ENCODE measurements at places on chromosomes 12 and 14.

DNA sequence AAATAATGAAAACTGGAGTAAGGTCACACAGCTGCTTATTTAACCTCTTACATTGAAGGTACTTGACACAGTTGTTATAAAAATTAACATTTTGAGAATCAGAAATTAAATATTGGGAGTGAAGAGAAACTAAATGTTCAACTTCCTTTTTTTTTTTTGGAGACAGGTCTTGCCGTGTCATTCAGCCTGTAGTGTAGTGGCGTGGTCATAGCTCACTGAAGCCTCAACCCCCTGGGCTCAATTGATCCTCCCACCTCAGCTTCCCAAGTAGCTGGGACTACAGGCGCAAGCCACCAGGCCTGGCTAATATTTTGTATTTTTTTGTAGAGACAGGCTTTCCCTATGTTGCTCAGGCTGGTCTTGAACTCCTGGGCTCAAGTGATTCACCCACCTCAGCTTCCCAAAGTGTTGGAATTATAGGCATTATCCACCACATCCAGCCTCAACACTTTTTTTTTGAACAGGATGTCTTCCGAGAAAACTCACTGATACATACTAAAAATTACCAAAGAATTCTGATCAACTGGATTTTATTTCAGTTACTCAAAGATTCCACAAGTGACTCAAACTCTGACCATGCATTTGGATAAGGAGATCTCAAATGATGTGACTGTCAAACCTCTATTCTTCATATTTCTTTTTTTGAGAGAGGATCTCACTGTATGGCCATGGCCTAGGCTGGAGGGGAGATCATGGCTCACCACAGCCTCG, 35.4 kb downstream of the SGPP1 start:
- ATAC-seq = no peak

GRCh38 chr12:103994235-103994634, 28.6 kb downstream of the TDG start:
- ATAC-seq = no peak

GRCh38 chr12:94593822-94594442, 56.4 kb downstream of the TMCC3 start:
- no peak for ATAC-seq

DNA sequence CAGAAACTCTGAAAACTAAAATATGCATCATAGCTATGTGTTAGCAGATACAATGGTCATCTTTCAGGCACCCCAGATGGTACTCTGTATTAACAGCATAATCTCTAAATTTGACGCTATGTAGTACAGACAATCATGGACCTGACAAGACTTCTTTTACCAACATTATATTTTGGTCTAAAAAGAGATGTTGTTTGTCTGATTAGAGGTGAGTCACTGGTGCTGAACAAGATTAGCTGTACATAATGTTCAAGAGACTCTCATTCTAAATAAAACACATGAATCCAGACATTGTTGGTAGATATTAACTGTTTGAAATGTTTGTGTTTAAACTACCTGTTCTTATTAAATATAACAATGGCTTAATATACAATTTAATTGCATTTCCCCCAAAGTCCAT, 146.4 kb upstream of the LMNTD1 start:
- ATAC-seq = no peak

GRCh38 chr12:42565633-42566032, 23.9 kb downstream of the PRICKLE1 start:
- no peak for ATAC-seq

DNA sequence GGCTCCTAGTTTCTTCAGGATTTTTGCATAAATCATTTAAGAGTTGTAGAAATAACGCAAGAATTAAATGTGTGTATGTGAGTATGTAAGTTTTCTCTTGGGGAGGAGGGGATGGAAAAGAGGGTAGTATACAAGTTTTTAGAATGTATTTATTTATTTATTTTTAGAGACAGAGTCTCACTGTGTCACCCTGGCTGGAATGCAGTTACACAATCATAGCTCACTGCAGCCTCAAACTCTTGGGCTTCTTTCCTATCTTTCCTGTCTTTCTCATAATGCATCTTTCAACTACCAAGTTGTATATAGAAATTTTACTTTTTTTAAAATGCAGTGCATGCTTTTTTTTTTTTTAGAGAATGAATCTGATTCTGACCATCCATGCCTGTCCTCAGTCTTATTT, 269.0 kb upstream of the GARIN2 start:
- ATAC-seq = no peak

- ATAC-seq = no peak
Observed at GRCh38 chr12:13104409-13104808, 942 bp upstream of the GSG1 start.

DNA sequence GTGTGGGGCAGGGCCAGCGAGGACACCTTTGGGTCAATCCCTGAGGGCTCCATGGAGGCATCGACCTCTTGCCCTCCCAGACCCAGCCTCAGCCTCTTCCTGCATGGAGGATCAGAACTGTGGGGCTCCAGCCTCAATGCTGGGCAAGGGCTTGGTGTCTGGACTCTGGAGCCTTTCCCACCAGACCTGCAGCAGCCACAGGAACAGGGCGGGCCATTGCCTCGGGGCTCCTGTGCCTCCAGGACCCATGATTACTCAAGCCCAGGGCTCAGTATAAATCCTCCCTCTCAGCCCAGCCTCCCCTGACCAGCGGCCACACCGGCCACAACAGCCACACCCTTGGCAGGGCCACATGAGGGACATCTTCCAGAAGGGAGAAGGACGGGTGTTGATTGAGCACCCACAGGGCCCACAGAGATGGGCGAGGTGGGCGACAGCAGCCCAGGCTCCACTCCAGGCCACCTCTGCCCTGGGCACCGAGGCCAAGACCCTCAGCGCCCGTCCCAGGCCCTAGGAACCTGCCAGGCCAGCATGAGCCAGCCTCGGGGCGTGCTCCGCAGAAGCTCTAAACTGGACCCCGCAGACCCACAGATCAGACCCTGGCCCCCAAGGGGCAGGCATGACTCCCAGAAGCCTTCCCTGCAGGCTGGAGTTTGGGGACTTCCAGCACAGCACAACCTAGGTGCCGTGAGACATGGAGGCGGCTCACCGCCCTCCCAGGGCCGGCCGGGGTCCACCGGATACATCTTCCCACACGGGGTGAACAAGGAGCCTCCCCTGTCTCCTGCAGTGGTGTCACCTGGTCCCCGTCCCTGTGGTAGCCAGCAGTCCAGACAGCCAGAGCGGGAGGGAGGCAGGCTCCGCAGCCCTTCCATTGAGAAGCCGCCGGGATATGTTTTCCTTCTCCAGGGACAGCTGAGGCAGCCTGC, 25.1 kb downstream of the NCOR2 start:
- ATAC-seq = no peak

GRCh38 chr12:89983622-89984021, 275.0 kb upstream of the ATP2B1 start:
- no peak for ATAC-seq

GRCh38 chr12:92049403-92049802, 96.2 kb downstream of the BTG1 start:
- ATAC-seq = no peak

- peak; percentile 42 for ATAC-seq
Observed at GRCh38 chr14:92770484-92770883, 22.1 kb upstream of the LGMN start.

DNA sequence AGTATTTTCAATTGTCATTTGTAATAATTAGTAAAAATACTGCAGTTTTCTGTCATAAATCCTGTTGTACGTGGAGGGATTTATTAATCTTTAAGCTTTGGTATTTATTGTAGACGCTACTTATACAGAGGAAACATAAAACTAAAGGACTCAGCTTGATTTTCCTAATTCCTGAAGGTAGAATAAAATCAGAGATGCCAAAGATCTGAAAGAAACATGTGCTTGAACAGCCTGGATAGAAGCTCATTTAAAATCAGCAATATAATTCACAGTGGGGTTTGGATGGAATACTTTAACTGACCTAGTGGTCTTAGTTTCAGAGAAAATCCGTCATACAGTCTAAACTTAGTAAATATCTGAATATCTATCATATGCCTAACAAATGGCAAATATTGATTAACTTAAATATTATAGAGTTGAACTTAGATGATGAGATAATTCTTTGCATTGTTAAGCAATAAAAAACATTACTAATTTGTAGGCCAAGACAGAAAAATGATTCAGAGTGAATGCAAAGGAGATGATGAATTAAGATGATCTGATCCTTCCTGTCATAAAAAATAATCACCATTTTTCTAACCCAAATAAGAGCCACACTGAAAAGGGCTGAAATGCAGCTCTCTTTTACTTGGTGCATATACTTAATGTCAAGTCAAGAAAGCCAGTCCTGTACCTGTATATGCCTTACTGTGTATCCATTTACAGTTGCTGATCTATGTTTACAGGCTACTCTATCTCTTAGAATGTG, 397.1 kb upstream of the DCN start:
- ATAC-seq = peak; percentile 25

DNA sequence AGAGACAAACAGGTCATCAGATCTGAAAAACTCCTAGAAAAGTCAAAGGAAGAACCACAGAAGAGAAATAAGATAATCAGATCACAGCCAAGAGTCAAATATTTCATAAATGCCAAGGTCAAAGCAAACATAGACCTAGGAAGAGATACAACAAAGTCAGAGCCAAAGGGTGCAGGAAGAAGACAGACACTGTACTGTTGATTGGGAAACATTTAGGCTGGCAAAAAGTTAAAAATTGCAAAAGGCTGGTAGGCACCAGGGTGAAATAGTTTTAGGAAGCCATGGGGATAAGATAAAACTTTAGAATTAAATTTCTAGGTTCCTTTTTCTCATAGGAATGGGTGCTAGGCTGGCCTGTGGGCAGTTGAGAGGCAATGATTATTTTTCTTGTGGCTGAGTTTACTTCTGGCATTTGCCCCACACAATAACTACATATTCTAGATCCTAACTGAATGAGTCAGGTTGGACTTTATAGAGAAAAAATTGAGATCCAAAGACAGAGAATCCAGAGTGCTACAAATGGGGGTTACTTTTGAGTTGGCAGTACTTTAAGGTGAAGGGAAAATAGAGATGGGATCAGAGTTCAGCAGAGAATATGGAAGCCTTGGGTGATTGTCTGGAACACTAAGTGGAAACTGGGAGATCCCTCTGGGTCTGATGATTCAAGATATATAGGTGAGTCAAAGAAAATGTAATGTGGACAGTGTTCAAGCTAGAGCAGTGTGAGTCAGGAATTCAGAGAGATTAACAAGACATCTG, 215.5 kb downstream of the C12orf50 start:
- no peak for ATAC-seq

GRCh38 chr14:105028251-105028927, 7.5 kb upstream of the CDCA4 start:
- no peak for ATAC-seq

GRCh38 chr14:98077176-98077575, 1194.8 kb downstream of the BCL11B start:
- no peak for ATAC-seq

GRCh38 chr14:90692061-90692460, 124.2 kb downstream of the TTC7B start:
- ATAC-seq = no peak

GRCh38 chr14:33946679-33947476, 4.0 kb downstream of the EGLN3 start:
- no peak for ATAC-seq

DNA sequence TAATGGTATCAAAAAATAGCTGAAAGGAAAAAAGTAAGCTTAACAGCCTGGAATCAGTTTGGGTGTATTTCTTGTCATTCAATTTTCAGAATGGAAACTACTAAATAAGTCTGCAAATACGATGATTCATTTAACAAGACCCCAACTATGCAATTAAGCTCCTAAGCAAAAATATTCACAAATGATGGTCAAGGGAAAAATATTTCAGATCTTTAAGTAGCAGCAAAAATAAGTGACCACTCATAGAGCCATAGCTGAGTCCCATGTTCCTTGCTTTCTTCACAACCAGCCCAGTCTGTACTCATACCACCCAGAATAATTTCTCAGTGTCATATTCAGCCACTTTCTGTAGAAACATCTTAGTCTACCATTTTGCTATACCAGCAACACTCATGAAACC, 185.4 kb downstream of the PPM1H start:
- ATAC-seq = no peak

DNA sequence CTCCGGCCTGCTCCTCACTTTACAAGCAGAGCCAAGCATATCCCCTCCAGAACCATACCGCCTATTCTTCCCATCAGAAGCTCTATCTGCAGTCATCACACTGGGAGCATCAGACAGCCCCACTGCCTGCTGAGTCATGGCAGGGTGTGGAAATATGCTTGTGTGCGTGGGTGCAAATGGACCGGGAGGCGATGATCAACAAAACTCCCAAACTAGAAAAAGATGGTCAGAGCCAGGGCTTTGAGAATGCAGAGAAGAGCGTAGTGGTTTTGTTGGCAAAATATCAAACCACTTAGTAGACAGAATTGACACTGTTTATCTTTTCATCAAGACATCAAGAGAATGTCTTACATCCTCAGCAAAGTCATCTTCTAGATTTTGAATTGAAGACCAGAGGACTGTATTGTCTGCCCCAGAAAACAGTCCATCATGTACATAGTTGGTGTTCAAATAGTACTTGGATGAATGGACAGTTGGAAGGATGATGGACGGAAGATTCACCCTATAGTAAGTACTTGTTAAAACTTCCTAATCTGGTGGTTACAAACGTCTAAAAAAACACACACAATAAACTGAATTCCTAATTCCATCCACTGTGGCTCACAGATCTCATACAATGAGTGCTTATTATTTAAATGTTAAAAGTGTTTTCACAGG, 54.9 kb downstream of the VWF start:
- ATAC-seq = peak; percentile 44

GRCh38 chr14:55867719-55868118, 250.5 kb upstream of the PELI2 start:
- ATAC-seq = no peak

- no peak for ATAC-seq
Observed at GRCh38 chr14:93619176-93619793, 169.0 kb downstream of the PRIMA1 start.

DNA sequence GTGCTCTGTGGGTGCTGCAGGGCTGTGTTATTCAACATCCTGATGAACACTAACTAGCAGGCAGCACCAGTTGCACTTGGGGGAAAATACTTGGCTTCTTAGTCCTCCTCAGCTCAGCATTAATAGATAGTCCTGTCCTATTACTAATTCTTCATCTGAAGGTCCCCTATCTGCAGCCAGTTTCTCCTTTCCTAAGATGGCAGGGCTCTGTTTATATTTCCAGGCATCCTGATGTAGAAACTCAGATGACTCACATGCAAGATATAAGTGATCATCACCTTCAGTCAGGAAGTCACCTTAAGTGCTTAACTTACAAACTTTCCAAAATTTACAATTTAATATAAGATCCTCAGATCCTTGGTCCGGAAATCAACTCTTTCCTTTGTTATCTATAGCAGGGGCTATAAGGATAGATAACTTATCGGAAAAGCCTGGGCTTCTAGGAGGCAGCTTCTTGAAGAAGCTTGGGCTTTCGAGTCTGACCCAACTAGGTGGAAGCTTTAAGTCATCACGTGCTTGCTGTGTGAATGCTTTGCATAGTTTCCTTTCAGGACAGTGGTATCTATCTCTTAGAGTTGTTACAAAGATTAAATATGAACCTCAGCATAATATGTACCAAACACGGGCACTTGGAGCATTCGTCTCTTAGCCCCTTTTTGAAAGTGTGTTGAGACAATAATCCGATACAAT, 181.0 kb upstream of the GRIP1 start:
- no peak for ATAC-seq

DNA sequence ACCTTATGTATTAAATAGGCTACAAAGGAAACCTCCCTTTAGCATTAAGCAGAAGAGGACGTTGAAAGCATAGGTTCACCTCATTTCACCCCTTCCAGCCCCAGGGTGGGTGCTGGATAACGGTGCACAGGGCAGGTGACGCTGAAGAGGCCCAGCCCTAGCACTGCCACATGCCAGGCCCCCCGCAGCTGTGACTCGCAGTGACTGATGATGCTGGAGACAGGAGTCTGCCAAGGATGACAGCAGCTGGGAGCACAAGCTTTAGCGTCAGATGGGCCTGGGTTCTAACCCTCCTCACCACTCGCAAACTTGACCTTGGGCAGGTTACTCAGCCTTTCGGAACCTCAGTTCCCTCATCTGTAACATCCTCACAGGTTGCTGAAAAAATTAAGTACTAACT, 76.7 kb downstream of the TBK1 start:
- no peak for ATAC-seq
